ENCODE measurements at places on chromosomes 7 and 10. TPM values are rescaled to one million over a fixed set of nuclear protein-coding genes. Genes with fewer than 3 reads are reported as not detected.
A peak's percentile ranks its signal among the peaks of the same experiment; 100 is the strongest.

DNA sequence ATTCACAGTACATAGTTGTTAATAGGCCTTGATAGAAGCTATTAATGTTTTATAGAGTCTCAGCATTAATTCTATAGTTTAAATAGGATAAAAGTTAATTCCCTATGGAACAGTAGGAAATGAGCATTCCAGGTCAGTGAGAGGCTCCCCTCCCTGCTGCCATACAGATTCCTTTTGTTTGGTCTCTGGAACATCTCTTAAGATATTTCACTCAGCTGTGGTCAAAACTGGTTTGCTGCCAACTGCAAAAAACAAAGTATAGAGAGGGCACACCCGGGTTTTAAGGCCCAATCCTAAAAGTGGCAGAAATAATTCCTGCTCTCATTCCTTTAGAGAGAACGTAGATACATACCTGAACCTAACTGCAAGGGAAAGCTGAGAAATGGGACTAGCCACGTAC lies 51.3 kb downstream of the MDFIC start:
- DNase-seq: peak; percentile 20

- no peak for DNase-seq
These were observed 96.0 kb downstream of the GSAP start for GRCh38 chr7:77320137-77320536.

DNA sequence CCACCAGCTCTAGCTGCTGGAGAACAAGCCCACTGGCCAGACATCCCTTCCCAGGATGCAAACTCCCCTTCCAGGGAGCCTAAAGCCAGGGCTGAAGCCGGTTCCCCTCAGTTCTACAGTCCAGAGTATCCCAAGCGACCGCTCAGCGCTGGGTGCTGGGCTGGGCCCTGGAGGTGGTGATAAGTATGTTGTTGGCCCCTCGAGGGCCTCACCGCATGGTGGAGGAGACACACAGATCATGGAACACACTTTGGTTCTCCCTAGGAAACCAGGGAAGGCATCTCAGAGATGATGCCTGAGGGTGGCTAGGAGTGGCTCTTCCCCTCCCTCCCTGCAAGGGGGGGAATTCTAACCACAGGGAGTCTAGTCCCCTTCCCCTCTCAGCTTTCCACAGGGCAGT lies 4.4 kb downstream of the PODXL start:
- DNase-seq: no peak

- peak; percentile 89 for DNase-seq
These were observed 8.5 kb downstream of the KCNMA1 start for GRCh38 chr10:77628906-77629730.

- no peak for DNase-seq
These were observed 35.6 kb upstream of the PDLIM1 start for GRCh38 chr10:95326396-95326795.

NUTM2E gene
- not detected for total RNA-seq

DNA sequence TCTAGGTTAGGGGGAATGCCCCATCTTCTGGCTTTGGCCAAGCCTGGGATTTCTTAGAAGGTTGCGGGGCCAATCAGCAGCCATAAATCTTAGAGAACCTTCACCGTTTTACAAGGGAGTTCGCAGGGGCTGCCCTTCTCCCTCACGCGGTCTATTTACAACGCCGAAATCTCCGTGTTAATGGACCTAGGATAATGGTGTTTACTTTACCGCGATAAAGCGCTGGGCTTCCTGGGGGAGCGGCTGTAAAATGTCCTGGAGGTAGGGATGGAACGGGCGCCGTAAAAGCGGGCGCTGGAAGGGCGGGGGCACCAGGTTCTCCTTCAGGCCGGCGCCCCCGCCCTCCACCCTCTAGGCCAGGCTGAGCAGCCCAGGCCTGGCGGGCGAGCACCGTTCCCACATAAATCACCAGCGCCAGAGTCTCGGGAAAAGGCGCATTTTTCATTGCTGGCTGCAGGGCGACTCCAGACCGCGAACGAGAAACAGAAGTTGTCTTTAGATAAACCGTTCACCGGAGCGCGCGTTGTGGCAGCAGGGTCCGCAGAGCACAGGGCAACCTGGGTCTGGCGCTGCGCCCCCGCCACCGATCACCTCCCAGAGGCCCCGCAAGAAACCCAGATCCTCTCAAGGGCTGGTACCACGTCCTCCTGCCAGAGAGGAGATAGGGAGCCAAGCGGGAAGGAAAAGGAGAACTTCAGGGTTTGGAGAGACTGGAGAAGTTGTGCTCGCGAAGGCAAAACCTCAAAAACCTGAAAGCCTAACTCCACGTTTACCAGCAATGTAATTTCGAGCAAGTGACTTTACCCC lies 12.5 kb upstream of the NKX2-3 start:
- no peak for DNase-seq

GRCh38 chr10:93993782-93994437 lies at the start of gene PLCE1:
Gene PLCE1, plus strand, starts transcription at chr10:93993931. Its CDS starts 37,116 bp downstream, at chr10:94031047.
- peak; percentile 54 for DNase-seq

DNA sequence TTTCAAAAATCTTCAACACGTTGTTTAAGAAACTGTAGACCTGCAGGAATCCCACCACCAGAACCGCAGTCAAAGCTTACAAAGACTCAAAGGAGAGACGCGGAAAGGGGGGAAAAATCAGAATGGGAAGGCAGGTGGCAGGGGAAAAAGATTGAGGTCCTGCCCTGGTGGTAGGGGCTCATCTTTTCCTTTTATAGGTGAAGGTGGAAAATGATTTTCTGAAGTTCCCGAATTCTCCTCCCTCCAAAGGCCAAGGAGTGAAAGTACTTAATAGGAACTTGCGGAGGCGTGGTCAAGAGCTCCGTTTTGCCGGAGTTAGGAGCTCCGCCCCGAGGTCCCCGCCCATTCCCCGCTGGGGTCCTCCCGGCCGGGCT lies 724 bp downstream of the BBIP1 start:
- DNase-seq: peak; percentile 96

PBLD gene
- 2.0 TPM for total RNA-seq

PTN gene
- total RNA-seq: 0.23 TPM

BTBD16 gene
- not detected for total RNA-seq

C10orf62 gene
- total RNA-seq: not detected

GRCh38 chr7:128011131-128011661 lies 20.0 kb downstream of the LRRC4 start:
- no peak for DNase-seq

GRCh38 chr10:121112136-121112535 lies 261.0 kb downstream of the WDR11 start:
- no peak for DNase-seq

DNA sequence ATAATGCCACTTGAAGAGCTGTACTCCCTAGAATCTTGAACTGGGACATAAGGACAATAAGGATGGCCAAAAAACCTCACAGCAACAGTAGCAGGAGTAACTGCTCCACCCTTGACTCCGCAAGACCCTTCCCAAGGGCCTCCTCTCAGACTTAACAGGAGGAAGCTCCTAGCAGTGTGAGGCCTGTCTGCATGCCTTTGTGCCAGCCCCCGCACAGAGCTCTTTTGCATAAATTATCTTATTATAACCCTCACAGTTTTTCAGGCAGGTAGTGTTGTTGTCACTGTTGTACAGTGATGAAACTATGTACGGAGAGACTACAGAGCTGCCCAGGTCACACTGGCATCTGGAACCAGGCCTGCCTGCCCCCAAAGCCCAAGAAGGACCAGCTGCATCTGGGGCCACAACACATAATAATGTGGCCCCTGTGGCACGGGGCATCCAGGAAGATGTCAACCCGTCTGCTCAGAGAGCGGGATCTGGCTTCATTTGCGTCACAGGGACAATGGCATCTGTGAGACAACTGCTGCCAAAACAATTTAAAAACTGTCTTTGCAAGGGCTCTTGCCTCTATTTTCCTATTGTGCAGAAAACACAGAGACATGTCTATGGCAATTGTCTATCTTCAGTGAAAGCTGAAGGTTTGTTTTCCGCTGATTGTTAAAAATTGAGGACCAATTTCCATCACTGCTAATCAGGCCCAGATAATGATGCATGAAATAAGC lies 249.3 kb upstream of the GRB10 start:
- DNase-seq: no peak

DNA sequence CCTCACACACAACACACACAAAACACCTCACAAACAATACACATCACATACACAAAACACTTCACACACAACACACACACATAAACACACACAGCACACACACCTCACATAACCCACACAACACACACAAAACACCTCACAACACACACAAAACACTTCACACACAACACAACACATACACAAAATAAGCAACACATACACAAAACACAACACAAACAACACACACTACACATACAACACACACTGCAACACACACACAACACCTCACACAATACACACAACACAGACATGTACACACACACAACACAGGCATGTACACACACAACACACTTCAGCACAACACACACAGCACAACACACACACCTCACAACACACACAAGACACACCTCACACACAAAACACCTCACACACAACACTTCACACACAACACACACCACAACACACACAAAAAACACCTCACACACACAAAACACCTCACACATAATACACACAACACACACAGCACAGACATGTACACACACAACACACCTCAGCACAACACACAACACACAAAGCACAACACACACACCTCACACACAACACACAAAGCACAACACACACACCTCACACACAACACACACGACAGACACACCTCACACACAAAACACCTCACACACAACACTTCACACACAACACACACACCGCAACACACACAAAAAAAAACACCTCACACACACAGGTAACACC lies 107.5 kb downstream of the TNS3 start:
- no peak for DNase-seq

ASAH2 gene
- 3.0 TPM for total RNA-seq

TWNK gene
- total RNA-seq: 35.9 TPM

COL28A1 gene
- not detected for total RNA-seq

- no peak for DNase-seq
These were observed 107.3 kb upstream of the EFCAB10 start for GRCh38 chr7:105688617-105689016.

C10orf105 gene
- total RNA-seq: not detected

HOGA1 gene
- total RNA-seq: 0.53 TPM

DNA sequence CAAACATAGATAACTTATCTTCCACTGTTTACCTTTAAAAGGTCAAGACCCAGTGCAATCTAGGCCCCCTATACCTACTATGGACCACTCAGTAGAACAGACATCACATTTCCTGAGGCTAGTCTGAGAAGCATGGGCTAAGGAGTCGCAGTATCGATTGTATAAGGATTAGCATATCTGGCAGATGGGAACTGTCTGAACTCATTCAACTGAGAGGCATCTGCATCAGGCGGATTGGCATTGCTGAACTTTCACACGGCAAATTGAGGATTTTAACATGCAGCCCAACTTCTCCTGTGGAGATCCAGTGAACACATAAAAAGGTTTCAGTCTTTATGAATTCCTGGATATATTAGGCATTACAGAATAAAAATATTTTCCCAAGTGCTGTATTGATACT lies 89.1 kb upstream of the LRGUK start:
- DNase-seq: no peak

- no peak for DNase-seq
These were observed 18.3 kb upstream of the SLC29A3 start for GRCh38 chr10:71300555-71301370.

DNA sequence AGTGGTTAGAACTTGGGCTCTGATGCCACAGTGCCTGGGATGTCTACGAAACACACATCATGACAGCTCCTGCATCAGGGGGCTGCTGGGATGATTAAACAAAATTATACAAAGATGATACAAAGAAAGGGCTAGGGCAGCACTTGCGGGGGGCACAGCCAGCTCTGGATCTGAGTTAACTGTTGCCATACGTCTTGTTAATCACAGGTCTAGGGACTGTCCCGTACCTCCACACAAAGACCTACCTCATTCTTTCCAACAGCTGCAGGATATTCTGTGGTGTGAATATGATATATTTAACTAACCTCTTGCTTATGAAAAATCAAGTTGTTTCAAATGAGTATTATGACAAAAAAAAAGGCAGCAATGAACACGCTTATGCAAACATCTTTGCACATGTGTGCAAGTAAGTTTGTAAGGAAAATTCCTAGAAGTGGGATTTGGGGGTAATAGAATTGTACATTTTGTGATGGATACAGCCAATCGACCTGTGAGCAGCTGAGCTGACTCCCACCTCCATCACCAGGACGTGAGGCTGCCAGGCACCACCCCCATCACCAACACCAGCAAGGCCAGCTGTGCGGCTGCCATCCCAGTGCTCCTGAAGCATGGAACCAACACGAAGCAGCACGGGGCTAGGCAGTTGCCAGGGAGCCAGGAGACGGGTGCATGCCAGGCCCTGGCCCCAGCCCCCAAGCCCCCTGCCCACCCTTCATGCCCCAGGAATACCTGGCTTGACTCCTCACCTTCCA lies 23.5 kb downstream of the PTPRN2 start:
- no peak for DNase-seq

C10orf67 gene
- total RNA-seq: 0.10 TPM

DNA sequence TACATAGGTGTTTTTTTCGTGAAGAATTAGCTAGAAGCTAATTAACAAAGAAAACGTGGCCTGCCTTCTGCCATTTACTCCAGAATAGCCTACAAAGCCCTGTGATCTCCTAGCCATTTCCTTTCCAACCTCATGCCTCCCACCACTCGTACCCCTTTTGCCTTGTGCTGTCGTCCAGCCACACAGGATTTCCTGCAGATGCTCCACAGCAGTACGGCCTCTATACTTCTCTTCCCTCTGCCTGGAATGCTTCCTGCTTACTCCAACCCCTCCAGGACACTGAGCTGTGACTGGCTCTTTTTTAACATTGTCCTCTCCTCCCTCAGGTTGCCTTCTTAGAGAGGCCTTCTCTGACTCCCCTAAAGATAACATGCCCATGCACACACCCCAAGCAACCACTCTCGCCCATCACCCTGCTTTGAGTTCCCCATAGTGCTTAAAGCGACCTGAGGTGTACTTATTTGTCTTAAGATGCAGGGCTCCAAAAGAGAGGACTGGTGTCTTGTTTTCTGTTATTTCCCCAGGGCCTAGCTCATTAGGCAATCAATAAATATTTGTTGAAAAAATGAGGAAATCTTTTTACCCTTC lies 32.7 kb downstream of the STK17A start:
- DNase-seq: no peak

DNA sequence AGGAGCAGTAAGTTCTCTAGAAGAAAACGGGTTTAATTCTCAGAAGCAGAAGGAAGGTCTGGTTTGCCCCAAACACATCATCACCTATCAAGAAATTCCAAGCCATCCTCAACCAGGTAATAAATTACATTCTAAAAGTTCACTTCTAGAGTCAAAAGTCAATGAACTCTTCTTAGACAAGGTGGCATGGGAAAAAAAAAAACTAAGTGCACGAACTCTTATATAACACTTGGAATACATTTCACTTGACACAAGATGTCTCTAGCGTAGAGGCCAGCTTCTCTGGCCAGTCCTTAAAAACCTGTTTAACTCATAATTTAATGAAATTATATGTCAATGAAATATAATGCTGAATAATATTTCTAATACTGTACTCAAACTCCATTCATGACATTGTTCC lies 172.1 kb upstream of the ASAH2 start:
- DNase-seq: no peak

GRCh38 chr10:14601872-14602725 lies 172.6 kb downstream of the FAM107B start:
- DNase-seq: peak; percentile 81

SLC39A12 gene
- not detected for total RNA-seq

DNA sequence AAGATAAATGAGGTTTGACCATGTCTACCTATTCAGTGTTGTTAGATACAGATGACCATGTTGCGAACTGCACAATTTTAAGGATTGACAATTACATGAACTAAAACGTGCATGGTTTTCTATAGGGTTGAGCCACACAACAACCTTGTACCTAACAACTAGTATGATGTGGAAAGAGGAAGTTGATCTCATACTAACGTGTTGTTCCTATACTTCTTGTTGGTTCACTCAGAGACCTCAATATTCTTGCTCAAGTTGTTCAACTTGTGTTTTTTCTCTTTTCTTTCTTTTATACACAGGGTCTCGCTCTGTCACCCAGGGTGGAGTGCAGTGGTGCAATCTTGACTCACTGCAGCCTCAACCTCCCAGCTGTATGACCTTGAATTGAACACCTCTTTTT lies 6.1 kb upstream of the KEL start:
- DNase-seq: no peak

Measured in HT1080 (cell line).